HTR-8/SVneo (cell line): ENCODE measurements at places on chromosomes 3 and 15.

DNA sequence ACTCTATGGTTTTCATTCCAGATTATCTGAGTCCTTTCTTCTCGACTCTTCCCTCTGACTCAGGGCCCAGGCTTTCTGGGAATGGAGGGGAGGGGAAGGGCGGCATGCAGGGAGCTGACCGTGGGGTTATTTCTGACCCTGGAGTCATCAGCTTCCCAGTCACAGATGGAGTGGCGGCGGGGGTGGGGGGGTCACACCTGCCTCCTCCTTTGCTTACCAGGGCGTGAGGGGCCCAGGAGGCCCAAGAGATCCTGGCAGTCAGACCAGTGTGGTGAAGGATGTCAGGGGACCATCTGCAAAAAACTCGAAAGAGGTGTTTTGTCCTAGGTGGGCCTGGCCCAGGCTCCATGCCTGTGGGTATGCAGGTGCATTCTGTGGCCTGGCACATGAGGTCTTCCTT, 996 bp upstream of the XIRP1 start:
- DNase-seq = no peak

GRCh38 chr3:125032100-125032643, 23.6 kb downstream of the HEG1 start:
- no peak for DNase-seq

DNA sequence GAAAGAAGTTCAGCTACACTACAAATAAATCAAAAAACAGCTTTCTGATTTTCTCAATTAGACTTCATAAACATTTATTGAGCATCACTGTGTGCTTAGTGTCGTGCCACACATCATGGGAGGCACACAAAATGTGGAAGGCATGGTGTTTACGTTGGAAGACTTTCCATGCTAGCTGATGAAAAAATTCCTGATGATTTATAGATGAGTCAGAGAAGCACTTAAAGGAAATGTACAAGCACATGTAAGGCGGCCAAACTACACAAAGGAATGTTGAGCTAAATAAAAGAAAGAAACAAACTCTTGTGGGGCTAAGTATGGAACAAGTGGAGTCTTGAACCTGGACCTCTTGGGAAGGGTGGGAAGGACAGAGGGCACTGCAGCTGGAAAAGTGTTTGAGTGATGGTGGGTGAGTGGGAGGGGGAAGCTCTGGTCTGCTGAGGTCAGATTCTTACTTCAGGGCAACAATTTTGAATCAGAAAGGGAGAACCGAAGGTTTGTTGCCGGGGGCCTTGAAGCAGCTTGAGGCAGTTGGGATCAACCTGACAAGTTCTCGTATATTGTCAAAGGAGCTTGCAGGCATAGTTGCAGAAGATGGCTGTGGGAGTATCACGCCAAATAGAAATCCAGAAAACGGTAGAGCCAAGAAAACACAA, 66.9 kb downstream of the FOXB1 start:
- peak; percentile 46 for DNase-seq

DNA sequence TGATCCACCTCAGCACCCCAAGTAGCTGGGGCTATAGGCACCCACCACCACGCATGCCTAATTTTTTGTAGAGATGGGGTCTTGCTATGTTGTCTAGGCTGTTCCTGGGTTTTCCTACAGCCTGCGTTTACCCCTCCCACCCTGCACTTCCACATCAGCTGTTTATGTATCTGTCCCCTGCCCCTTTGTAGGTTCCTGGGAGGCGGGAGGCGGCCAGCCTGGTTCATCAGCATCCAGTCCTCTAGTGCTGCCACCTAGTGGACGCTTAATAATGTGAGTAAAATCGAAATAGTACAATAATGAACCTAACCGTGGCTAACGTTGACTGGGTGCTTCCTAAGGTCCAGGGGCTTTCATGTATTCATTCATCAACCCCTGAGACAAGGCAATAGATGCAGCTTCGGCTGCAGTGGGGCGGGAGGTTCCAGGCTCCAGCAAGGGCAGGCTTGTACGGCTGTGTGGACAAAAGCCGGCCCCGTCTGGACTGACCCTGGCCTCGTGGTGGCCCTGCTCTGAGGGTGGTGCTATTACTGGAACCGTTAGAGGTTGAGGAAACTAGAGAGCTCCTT, 1.2 kb upstream of the LCTL start:
- DNase-seq = peak; percentile 78

- DNase-seq = no peak
Measured at GRCh38 chr15:79943820-79944219, 27.2 kb downstream of the BCL2A1 start.

- DNase-seq = no peak
Measured at GRCh38 chr3:72298201-72299152, 513.5 kb upstream of the PROK2 start.

DNA sequence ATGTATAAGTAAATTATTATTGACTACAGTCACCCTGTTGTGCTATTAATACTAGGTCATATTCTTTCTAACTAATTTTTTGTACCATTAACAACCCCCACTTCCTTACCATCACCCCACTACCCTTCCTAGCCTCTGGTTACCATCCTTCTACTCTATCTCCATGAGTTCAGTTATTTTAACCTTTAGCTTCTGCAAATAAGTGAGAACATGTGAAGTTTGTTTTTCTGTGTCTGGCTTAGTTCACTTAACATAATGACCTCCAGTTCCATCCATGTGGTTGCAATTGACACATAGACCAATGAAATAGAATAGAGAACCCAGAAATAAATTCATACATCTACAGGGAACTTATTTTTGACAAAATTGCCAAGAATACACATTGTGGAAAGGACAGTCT, 55.4 kb upstream of the CHRNB4 start:
- DNase-seq = no peak

GRCh38 chr3:124786511-124787241, 56.4 kb downstream of the UMPS start:
- DNase-seq = peak; percentile 35

DNA sequence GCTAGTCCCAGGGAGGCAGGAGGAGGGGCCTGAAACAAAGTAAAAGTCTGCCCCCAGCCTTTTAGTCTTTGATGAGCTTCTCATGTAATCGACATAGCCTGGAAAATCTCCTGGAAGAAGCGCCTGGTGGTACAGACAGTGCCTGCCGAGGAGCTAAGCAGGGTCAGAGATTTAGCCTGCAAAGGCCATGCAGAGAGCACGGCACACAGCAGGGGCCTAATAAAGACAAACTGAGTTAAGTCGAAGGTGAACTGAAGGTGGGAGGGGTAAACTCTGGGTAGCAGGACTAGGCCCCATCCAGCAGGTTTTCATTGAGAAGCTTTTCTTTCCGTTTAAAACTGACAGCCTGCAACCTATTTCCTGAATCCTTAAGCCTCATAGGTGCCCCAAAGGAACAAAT, 115.5 kb upstream of the ABHD17C start:
- no peak for DNase-seq
